ENCODE measurements at places on chromosomes 7 and 10. TPM values are rescaled to one million over a fixed set of nuclear protein-coding genes. Genes with fewer than 3 reads are reported as not detected.

The DENND2A gene
- total RNA-seq = 25.9 TPM

The HMX3 gene
- not detected for total RNA-seq

The TMEM130 gene
- 1.7 TPM for total RNA-seq

GRCh38 chr10:105148456-105148855 is 507.4 kb downstream of the SORCS3 start:
- no peak overlapping the region for H3K27ac ChIP-seq
- H3K36me3 ChIP-seq = no peaks in the 10 kb centered on the region
- no peak overlapping the region for H3K4me3 ChIP-seq

- no peak for DNase-seq
- H3K27me3 ChIP-seq = no peaks in the 10 kb centered on the region
- H3K36me3 ChIP-seq = no peaks in the 10 kb centered on the region
- H3K4me3 ChIP-seq = no peak overlapping the region
- H3K4me1 ChIP-seq = no peaks in the 10 kb centered on the region
- no peak overlapping the region for H3K27ac ChIP-seq
These were observed 123.9 kb upstream of the COL1A2 start for GRCh38 chr7:94270772-94271171.

DNA sequence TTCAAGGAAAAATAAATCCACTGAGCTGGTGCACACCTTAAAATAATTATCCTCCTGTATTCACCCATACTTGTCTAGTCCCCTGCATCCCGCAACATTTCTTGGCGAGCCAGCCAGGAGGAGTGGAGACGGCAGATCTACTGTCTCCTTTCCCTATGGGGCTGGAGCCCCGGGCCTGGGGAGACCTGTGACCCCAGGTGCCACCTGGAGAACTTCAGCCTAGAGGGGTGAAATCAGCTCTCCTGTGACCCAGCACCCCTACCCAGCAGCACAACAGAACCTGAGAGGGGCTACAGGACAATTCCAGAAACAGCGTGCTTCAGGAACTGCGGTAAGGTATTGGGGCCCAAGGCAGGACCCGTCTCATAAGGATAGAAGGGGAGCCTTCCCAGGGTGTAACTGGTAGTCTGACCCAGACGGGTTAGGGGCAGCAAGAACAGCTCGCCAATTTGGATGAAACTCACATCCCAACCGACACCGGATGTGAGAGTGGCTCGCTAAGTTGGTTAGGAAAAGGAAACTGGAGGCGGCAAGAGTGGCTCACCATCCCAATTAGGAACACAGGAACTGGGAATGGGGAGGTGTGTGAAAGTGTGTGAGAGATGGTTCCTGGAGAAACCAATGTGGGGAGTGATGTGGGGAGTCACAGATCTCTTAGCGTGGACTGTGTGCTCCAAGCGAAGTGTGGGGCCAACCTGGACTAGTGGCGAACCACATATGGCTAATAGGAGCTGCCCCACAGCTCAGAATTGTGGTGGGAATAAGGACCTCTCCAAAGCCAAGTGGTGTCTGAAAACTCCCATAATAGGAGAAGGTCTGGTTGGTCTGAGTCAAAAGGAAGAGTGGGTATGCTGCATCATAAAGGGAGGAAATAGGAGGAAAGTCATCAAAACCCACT is 15.1 kb upstream of the DENND2A start:
- no peaks in the 10 kb centered on the region for H3K36me3 ChIP-seq
- no peaks in the 10 kb centered on the region for H3K27me3 ChIP-seq
- H3K27ac ChIP-seq = no peak overlapping the region
- H3K4me3 ChIP-seq = no peak overlapping the region
- DNase-seq = no peak

DNA sequence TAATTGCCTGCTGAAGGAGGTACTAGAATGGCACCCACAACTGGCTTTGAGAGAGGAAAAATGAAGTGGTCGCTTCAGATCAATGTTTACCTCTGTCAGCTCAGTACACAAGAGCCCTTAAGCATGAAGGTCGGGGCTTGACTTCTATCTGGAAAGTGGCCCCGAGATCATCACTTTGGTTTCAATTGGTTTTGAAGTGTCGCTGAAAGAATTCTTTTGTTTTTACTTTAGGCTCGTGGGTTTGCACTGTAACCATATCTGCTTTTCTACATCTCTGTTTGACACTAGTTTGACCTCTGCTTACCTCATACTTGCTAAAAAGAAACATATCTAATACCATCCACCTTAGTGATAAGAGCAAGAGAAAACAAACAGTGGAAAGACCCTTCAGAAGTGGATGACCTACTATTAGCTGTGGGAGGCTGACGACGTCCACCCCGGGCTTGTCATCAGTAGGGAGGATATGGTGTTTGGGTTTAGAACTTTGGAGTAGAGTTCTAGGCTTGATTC is 361.8 kb downstream of the GATA3 start:
- no peaks in the 10 kb centered on the region for H3K36me3 ChIP-seq
- no peak for DNase-seq
- no peaks in the 10 kb centered on the region for H3K4me1 ChIP-seq

DNA sequence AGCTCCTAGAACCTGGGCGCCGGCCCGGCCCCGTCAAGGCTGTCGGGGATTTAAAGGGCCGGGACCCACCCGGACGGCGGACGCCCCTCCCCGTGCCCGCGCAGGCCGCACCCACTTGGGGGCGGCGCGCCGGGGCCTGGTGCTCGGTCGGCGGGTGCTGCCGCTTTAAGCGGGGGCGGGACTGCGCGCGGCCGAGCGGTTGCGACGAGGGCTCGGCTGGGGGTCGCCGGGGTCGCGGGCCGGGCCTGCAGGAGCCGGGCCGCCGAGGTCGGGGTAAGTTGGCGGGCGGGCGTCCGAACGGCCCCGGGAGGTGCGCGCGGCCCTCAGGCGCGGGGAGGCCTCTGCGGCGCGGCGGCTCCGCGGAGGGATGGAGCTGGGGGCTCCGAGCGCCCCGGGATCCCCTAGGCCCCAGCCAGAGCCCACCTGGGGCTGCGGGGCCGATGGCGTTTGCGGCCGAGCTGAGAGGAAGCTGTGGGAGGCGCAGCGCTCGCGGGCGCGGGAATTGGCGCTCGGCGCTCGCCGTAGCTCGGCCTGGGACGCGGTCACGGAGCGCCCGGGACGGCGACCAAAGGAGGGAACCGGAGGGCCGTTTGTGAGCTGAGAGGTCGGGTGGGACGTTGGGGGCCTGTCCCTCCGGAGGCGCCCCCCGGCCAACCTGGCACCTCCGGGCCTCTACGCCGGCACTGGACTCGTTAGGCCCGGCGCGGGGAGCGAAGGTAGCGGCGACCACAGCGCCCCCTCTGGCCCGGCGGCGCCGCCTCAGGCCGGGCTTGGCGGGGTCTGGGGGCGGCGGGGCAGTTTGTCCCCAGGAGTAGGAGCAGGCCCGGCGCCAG is at the start of gene TRRAP:
TRRAP (plus strand) TSS at position 168 of the 833 bp plus-strand sequence. CDS start 2,619 bp downstream, outside the sequence.
- H3K27me3 ChIP-seq = no peaks in the 10 kb centered on the region
- peak within 1 kb of the TSS; percentile 83 for H3K27ac ChIP-seq
- peak; percentile 28 for DNase-seq
- peaks cover 9% of the 10 kb centered on the region for H3K4me1 ChIP-seq

DNA sequence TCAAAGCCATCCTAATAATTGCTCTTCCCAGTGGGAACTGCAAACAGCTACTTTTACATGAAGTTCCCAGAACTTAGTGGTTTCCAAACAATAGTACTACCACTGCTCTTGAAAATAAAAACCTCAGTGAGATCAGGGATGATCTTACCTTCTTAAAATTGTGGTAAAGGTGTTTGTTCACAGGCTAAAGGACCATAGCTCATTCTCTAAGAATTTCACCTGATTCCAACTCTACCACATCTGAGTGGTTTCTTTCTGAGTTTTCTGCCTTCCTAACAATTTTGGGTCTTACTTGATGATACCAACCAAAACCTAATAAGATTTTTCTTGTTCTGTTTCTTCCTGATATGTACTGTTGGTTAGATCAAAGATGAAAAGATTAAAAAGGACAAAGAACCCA is 45.6 kb upstream of the AGBL3 start:
- no peak for DNase-seq
- no peaks in the 10 kb centered on the region for H3K27me3 ChIP-seq
- peaks cover 15% of the 10 kb centered on the region for H3K36me3 ChIP-seq
- H3K27ac ChIP-seq = no peak overlapping the region

- DNase-seq = no peak
- H3K27me3 ChIP-seq = no peaks in the 10 kb centered on the region
- no peaks in the 10 kb centered on the region for H3K36me3 ChIP-seq
- peaks cover 15% of the 10 kb centered on the region for H3K4me1 ChIP-seq
- no peak overlapping the region for H3K27ac ChIP-seq
These were observed 70.0 kb upstream of the CC2D2B start for GRCh38 chr10:95837783-95838182.

GRCh38 chr7:424961-425793 is 94.5 kb downstream of the PDGFA start:
- H3K36me3 ChIP-seq = no peaks in the 10 kb centered on the region
- peaks cover 15% of the 10 kb centered on the region for H3K4me1 ChIP-seq
- no peak overlapping the region for H3K4me3 ChIP-seq
- DNase-seq = no peak

GRCh38 chr10:11539191-11539868 is 72.1 kb downstream of the USP6NL start:
- no peak for DNase-seq
- no peak overlapping the region for H3K27ac ChIP-seq
- H3K27me3 ChIP-seq = no peaks in the 10 kb centered on the region
- H3K4me1 ChIP-seq = no peaks in the 10 kb centered on the region
- no peaks in the 10 kb centered on the region for H3K36me3 ChIP-seq

DNA sequence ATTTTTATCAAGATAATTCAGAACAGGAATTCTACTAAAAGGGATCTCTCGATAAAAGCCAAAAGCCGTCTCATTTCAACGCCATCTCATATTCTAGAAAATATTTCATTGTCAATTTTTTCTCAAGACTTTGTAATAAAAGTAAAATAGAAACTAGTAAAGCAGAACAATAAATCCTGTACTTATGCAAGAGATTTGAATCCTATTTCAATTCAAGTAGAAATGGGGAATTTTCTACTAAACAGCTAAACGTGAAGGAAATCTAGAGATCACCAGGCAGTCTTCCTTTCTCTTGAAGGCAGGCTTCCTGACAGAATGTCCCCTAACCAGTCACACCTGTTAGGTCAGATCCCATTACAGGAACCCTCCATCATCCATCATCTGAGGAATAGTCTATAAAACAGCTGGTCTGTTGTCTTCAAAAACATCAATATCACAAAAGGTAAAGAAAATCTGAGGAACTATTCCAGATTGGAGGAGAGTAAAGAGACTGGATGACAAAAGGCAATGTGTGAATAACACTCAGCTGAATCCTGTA is 23.7 kb downstream of the USP6NL start:
- no peak overlapping the region for H3K27ac ChIP-seq
- DNase-seq = no peak
- H3K4me3 ChIP-seq = no peak overlapping the region
- no peaks in the 10 kb centered on the region for H3K4me1 ChIP-seq
- no peaks in the 10 kb centered on the region for H3K36me3 ChIP-seq
- H3K27me3 ChIP-seq = no peaks in the 10 kb centered on the region

DNA sequence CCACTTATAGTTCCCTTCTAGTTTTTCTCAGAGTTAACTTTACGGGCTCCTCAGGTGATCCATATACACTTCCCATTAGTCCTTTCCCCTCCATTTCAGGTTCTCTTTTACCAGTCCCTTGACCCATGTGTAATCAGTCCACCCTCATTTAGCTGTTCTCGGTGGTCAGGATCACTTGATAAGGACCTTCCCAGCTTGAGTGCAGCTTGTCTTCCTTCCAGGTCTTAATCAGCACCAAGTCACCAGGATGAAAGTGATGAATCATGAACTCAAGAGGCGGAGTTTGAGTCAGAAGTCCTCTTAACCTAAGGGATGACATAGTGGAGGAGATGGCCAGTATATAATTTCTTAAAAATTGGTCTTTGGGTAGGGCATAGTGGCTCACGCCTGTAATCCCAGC is 63.1 kb upstream of the CNTNAP2 start:
- no peak overlapping the region for H3K4me3 ChIP-seq
- H3K27ac ChIP-seq = no peak overlapping the region
- no peaks in the 10 kb centered on the region for H3K4me1 ChIP-seq
- no peaks in the 10 kb centered on the region for H3K27me3 ChIP-seq

The CFAP70 gene
- total RNA-seq = 14.9 TPM

DNA sequence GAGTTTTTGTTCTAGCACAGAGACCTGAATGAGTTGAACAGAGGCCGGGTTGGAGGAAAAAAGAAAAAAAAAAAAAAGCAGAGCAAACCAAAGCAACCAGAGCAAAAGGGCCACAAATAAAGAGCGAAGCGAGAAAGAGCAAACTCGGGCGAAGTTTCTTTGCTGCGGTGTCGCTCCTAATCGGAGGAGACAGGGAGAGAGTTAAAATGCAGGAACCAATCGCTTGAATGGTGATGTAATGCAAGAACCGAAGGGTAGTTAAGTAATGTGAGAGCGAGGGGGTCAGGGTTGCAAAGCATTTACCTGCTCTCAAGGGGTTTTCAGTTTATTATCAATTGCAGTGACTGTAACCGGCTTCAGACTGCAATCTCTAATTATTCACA is 271.7 kb downstream of the TRIL start:
- no peaks in the 10 kb centered on the region for H3K36me3 ChIP-seq
- H3K27me3 ChIP-seq = no peaks in the 10 kb centered on the region
- peak overlapping the region; percentile 43 for H3K4me3 ChIP-seq
- no peak for DNase-seq

The SUMF2 gene
- total RNA-seq = 127 TPM

- no peaks in the 10 kb centered on the region for H3K27me3 ChIP-seq
- no peaks in the 10 kb centered on the region for H3K36me3 ChIP-seq
- no peaks in the 10 kb centered on the region for H3K4me1 ChIP-seq
- no peak overlapping the region for H3K4me3 ChIP-seq
These were observed 45.5 kb upstream of the C10orf71 start for GRCh38 chr10:49253340-49253906.

The SYT15 gene
- 8.2 TPM for total RNA-seq

The RELN gene
- total RNA-seq = 114 TPM

The SNX10 gene
- 3.1 TPM for total RNA-seq

DNA sequence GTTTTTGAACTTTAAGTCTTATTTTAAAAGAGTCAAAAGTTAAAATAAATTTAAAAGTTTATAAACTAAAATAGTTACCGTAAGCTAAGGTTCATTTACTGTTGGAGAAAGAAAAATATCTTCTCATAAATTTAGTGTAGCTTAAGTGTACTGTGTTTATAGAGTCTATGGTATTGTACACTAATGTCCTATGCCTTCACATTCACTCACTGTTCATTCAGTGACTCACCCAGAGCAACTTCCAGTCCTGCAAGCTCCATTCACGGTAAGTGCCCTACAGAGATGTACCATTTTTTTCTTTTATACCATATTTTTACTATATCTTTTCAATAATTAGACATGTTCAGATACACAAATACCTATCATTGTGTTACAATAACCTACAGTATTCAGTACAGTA is 97.6 kb downstream of the PTN start:
- H3K36me3 ChIP-seq = no peaks in the 10 kb centered on the region
- no peak overlapping the region for H3K4me3 ChIP-seq
- H3K27me3 ChIP-seq = no peaks in the 10 kb centered on the region

DNA sequence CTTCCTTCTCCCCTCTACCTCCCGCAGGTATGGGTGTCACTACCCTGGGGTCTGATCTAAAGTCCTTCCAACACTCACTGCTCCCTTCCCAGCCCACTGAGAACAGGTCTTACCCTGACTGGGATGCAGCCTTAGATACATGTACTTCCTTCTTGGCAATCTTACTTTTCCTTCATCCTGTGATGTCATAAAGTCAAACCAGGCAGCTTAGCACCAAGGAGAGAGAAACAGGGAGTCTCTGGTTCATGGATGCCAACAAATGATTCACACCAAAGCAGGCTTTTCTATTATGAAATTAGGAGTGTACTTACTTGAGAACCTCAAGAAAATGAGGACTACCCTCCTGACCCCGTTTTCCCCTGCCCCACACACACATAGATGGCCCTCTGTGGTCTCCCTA is 111.0 kb upstream of the KMT2E start:
- H3K4me1 ChIP-seq = peaks cover 6% of the 10 kb centered on the region
- DNase-seq = no peak
- H3K27me3 ChIP-seq = no peaks in the 10 kb centered on the region
- no peak overlapping the region for H3K27ac ChIP-seq
